ENCODE measurements at places on chromosomes 3 and 15. TPM values are rescaled to one million over a fixed set of nuclear protein-coding genes. Genes with fewer than 3 reads are reported as not detected.

Gene SH2D7
- total RNA-seq: 0.29 TPM

Gene AADACL2
- total RNA-seq: not detected

Gene C3orf80
- not detected for total RNA-seq

Gene SETD2
- total RNA-seq: 43.1 TPM

Gene EFHB
- total RNA-seq: not detected

Gene PRRT3
- 6.9 TPM for total RNA-seq

Gene CFAP91
- not detected for total RNA-seq

Gene ZBED2
- total RNA-seq: 0.68 TPM

Gene ADIPOQ
- total RNA-seq: not detected

Gene DNAH12
- not detected for total RNA-seq

Gene FBXW12
- total RNA-seq: not detected

Gene TTLL13
- not detected for total RNA-seq

Gene CD47
- 137 TPM for total RNA-seq

Gene PPP2R3A
- 0.21 TPM for total RNA-seq

Gene EFCC1
- 0.13 TPM for total RNA-seq

GRCh38 chr3:38567498-38567897 lies 71.4 kb downstream of the EXOG start:
- DNase-seq: no peak

- no peak for DNase-seq
These were observed 30.5 kb downstream of the MINDY4B start for GRCh38 chr3:150874666-150875219.

DNA sequence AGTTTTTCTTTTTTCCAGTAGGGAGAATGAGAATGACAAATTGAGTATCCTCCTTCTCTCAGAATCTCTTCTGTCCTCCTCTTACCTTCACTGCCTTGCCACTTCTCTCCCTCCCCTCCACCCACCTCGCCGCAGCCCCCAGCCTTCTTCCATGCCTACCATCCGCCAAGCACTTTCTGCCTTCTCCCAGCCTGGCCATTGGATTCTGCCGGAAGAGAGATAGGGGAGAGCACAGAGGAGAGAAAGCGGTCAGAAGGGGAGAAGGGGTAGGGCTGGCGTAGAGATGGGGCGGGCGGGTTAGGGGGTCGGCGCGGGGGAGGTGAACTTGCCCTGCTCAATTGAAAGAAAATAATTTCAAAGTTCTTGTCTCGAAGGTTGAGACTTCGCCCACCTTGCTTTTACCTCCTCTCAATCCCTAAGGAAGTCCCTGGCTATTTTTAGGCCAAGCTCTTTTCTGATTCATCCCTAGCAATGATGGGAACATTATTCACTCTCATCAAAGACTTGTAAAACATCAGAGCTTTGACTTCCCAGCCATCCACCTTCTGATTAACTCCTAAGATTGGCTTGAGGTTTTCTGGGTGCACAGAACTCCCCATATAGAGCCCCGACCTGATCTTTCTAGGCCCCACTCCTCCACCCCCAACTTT lies 811 bp downstream of the C3orf52 start:
- no peak for DNase-seq

- DNase-seq: no peak
These were observed 89.0 kb downstream of the WDR76 start for GRCh38 chr15:43915631-43916325.

GRCh38 chr15:94305133-94305532 lies 73.8 kb downstream of the MCTP2 start:
- DNase-seq: peak; percentile 78

- peak; percentile 40 for DNase-seq
These were observed 14.9 kb upstream of the GP9 start for GRCh38 chr3:129045675-129046036.

GRCh38 chr3:12097971-12098370 lies 60.7 kb downstream of the TIMP4 start:
- no peak for DNase-seq

- no peak for DNase-seq
These were observed 588.9 kb downstream of the NTRK3 start for GRCh38 chr15:87667643-87668042.

DNA sequence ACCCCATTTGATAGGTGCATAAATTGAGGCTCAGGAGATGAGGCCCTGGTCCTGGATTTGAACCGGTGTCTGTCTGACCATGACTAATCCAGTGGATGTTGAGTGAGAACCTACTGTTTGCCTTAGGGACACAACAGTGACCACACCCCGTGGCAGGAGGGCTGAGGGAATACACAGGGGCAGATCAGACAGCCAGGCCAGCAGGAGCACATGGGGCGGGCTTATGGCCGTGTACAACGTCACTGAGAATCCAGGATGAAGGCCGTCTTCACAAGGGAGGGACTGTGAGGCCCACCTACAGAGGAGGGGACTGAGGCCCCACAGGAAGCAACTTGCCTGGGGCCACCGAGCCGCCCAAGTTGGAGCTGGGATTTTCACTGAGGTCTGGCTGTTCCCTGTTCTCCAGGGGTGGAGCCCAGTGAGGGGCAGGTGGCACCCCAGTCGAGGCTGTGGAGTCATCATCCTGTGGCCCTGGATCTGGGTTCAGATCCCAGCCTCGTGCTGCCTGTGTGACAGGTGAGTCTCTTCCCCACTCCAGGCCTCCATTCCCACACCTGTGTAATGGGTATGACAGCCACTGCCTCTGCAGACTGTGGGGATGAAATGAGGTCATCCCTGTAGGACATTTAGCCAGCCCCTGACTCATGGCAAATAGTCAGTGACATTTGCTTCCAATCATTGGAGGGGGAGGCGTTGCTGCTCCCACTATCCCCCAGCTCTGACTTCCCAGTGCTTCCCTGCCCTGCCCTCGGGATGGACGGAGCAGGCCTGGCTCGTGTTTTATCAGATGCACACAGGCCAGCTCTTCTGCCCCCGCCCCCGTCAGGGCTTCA lies 6.3 kb upstream of the PLXND1 start:
- DNase-seq: no peak

DNA sequence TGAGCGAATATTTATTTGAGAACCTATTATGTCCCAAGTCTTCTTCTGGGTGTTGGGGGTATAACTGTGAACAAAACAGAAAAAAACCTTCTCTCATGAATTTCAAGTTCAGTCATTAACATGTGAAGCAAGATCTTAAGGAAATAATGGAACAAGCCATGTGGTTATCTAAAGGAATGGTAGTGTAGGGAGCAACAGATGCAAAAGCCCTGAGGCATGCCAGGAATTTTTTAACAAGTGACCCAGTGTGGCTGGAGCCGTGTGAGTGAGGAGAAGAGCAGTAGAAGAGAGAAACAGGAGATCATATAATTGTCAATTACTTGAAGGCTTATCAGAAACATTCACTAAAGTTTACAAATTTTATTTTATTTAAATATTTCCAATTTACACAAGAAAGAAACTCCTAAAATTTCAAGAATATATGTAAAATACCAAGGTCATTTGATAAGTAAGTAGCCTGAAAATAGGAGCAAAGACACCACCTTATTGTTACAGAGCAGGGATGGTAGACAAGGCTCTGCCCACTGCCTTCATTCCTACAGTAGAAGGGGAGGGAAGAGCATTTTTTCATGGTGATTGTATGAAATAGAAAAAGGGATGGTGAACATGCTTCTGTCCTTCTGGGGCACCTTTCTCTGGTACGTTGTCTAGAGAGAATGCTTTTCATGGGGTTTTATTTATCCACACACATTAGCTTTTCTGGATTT lies 345.1 kb downstream of the PLOD2 start:
- no peak for DNase-seq

DNA sequence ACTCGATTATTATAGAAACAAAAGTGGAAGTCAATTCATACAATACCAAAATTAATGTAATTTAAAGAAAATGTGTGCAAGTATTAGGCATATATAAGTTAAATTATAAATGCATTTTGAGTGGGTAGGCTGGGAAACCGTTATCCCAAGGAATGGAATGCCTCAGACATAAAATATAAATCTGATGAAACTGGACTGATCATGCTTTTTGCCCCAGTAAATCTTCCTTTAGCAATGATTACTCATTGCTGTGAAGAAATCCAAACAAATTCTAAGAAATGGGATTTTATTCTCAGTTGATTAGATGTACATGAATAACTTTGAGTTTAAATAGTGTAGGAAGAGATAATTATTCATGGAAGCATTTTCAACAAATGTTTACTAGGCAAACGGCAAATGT lies 185.5 kb upstream of the KCNMB2 start:
- DNase-seq: no peak

GRCh38 chr3:189229196-189229828 lies 57.5 kb downstream of the TPRG1 start:
- no peak for DNase-seq

GRCh38 chr3:100100425-100100824 lies 13.9 kb downstream of the FILIP1L start:
- DNase-seq: no peak

GRCh38 chr3:160956785-160957184 lies 148.4 kb downstream of the B3GALNT1 start:
- DNase-seq: no peak

GRCh38 chr15:67906382-67906781 lies 66.5 kb upstream of the RNU6-1 start:
- no peak for DNase-seq

DNA sequence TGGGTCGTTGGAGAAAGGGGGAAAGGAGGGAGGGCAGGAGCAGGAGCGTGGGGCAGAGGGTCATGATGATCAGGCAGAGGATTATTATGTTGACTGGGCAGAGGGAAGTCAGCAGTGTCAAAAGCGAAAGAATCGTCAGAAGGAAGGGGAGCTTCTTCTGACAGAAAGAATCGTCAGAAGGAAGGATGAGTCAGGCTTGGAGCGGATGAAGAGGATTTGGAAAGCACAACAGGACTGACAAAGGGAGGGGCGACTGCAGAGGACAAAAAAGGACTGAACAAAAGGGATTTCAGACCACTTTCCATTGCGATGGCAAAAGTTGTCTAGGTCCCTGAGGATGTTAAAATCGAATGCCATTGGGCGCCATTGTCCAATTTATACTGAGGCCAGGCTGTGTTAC lies 1053.5 kb downstream of the SI start:
- DNase-seq: no peak

GRCh38 chr3:42102571-42102970 lies 11.4 kb downstream of the TRAK1 start:
- no peak for DNase-seq

DNA sequence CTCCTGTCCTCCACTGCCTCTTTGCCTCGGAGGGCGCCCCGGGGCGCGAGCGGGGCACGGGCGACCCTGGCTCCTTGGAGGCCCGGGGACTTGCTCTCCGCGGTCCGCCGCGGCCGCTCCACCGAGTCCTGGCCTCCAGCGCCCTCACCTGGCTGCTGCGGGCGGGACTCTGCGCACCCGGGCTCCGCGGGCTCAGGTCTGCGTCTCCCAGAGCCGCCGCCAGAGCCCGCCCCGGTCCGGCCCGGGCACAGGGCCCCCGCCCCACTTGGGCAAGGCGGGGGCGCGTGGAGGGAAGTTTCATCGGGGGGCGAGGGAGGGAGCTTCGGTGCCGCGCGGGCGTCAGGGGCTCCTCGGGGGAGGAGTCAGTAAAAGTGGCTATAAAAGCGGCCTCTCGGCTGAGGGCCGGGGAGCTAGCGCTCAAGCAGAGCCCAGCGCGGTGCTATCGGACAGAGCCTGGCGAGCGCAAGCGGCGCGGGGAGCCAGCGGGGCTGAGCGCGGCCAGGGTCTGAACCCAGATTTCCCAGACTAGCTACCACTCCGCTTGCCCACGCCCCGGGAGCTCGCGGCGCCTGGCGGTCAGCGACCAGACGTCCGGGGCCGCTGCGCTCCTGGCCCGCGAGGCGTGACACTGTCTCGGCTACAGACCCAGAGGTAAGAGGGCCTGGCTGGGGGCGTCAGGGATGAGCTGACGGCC lies at the start of gene CEMIP:
TSS of gene CEMIP (plus strand) at position 407 of the 694 bp plus-strand sequence. CDS start 94,510 bp downstream, outside the sequence.
- peak; percentile 59 for DNase-seq

GRCh38 chr3:69775751-69776150 lies 36.5 kb downstream of the MITF start:
- DNase-seq: no peak

DNA sequence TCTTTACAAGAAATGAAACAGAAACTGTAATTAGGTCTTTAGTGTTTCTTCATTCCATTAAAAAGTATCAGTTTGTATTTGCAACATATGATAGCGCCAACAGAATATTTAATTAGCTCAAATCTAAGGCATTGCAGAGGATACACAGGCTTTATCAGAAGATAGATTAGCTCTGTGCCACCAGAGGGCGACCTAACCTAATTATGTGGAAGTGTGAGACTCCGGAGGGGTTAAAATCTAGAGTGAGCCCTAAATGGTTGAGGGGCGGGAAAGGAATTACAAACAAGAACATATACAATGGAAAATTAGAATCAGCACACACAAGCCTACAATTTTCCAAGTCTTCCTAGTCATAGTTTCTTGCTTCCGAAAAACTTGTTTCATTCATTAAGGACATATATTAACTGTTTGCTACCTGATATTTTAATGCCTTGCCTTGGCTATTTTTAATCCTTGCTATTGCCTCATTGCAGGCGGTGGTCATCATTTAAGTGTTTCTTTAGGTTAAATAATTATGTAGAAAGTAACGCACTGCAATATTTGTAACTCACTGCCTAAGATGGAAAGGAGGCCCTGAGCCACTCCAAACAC lies 18.0 kb upstream of the RYR3 start:
- peak; percentile 58 for DNase-seq

DNA sequence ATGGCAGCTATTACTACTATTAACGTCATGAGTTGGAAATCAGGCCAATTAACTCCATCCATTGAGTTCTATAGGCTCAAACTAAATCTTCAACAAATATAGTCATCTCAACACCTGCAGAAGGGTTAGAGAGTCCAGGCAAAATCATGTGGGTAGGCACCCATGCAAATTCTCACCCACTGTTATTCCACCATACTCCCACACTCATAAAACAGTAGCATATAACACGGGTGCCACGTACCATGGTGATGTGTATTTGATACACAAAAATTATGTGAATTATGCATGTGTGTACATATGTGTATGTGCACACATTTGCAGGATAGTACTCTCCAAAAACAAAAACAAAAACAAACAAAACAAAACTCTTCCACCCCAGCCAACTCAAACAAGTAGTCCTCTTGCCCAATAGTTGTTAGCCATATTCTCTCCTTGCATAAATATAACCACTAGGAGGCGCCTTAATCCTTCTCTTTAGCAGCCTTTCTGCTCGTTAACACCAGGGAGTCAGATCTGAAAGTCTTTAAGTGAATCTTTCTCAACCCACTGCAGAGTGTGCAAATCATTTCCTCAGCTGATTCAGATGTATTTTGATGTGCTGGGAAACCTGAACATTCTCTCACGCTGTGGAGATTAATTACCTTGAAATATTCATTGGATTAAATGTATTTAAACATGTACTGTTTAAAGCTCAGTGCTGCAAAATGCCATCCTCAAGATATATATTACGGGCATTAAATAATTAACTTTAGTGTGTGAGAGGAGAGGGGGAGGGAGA lies 38.0 kb upstream of the COPB2 start:
- DNase-seq: peak; percentile 29

GRCh38 chr3:26753095-26753494 lies 130.5 kb downstream of the LRRC3B start:
- DNase-seq: no peak

- no peak for DNase-seq
These were observed 727.2 kb downstream of the SI start for GRCh38 chr3:164351131-164351530.

GRCh38 chr15:83113881-83114674 lies 6.6 kb downstream of the TM6SF1 start:
- DNase-seq: no peak

- no peak for DNase-seq
These were observed 181.0 kb upstream of the PPP2R3A start for GRCh38 chr3:135784557-135784956.

Data from activated CD8-positive, alpha-beta T cell treated with anti-CD3 and anti-CD28 coated beads, Interleukin-2, amount 10 ng/mL, durations not matched to agents 7 days and 5 days (primary cell).